MG63 (cell line): ENCODE measurements at places on chromosomes 7 and 10.

- DNase-seq, result no peak
These were observed 126.9 kb downstream of the CNNM2 start for GRCh38 chr10:103044942-103045489.

GRCh38 chr10:113111900-113112853 lies 162.1 kb downstream of the TCF7L2 start:
- DNase-seq, result peak; percentile 88

DNA sequence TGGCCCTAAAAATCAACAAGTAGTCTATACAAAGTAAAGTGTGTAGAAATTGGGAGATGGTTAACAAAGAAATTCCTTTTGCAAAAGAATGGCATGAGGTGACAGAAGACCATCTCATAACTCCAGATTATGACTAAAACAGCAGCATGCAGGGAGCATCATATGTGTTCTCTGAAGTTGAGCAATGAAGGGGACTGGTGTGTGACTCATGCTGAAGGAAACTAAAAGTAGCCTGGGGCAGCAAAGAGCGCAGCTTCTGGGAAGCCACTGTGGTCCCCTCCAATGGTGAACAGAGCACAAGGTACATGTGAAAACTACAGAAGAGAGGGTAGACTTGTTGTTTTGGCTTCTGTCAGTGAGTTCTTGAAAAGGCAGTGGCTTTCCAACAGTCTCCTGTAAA lies 133.4 kb downstream of the MACC1 start:
- DNase-seq, result peak; percentile 0

DNA sequence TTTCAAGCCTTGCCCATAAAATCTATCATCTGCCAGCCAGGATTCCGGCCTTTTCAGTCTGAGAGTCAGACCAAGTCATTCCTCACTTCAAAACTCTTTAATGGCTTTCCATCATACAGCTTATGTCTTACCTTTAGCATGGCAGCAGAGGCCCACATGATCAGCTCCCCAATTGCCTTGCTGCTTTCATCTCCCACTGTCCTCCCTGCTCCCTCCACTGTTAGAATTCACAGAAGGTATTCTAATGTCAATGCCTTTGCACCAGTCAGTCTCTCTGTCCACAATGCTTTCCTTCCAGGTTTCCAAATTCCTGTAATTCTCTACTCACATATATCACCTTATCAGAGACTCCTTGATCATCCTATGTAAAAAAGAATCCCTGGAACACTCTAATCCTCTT lies 37.2 kb downstream of the SEMA3E start:
- no peak for DNase-seq

- no peak for DNase-seq
These were observed 87.8 kb upstream of the LRRTM3 start for GRCh38 chr10:66837990-66838389.

GRCh38 chr7:116977172-116977571 lies 23.9 kb downstream of the ST7 start:
- DNase-seq, result no peak

GRCh38 chr10:11218395-11218794 lies 200.7 kb downstream of the CELF2 start:
- DNase-seq, result no peak

DNA sequence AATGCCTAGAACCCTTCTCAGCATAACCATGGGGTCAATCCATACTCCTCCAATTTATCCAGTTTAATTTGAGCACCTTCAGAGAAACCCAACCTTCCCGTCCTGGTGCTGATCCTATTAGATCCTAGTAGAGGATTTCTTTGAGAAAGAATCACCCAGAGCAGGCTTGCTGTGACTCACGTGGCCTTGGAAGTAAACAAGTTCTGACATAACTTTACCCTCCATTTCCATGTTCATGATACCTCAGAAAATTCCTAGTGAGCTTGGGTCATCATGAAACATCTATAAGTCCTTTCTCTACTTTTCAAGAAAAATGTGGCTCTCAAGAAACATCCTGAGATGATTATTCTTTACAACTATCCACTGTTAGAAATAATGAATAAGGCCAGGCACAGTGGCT lies 71.7 kb downstream of the PRLHR start:
- DNase-seq, result peak; percentile 38

GRCh38 chr7:128794020-128794419 lies 2.3 kb downstream of the CCDC136 start:
- no peak for DNase-seq

GRCh38 chr7:141444961-141445360 lies 106.2 kb upstream of the AGK start:
- DNase-seq, result no peak

DNA sequence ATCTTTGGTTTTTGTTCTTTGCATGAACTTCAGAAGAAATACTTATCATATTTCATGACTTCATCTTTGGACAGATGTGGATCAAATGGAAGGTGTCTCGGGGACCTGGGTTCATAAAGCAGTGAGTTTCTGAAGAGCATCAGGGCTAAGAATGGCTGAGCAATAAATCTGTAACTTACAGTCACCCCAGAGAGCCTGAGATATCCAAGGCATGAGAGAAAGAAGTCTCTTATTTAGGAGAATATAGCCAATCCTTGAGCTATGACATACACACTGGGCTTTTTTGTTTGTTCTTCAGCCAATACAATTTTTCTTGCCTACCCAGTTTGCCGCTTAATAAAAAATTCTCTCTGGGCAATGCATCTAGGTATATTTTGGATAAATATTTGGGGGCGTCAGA lies 252.6 kb upstream of the INHBA start:
- no peak for DNase-seq
